ENCODE measurements at places on chromosomes 13 and 19.

- H3K27me3 ChIP-seq, result peaks cover 12% of the 10 kb centered on the region
- H3K4me1 ChIP-seq, result no peaks in the 10 kb centered on the region
- no peak for DNase-seq
- no peaks in the 10 kb centered on the region for H3K36me3 ChIP-seq
Observed at GRCh38 chr13:43301346-43301969, 278.1 kb downstream of the DNAJC15 start.

DNA sequence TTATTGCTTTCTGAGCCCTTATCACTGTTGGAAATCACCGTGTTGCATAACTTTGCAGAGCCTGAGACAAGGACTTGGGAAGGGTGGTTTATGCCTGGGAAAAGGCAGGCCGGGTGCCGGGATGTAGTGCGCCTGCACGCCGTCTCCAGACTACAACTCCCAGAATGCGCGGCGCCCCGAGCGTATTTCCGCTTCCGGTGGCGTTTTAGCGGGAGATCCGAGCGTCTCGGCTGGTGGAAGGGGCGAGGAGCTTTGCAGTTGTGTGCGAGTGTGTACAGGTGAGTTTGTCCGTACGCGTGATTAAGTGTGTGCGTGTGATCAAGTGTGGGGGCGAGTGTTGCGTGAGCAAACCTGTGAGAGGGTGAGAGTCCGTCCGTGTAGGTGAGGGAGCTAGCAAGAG lies 75.4 kb downstream of the PEG3 start:
- H3K4me1 ChIP-seq, result no peaks in the 10 kb centered on the region
- no peak for DNase-seq
- no peaks in the 10 kb centered on the region for H3K27me3 ChIP-seq
- peaks cover 3% of the 10 kb centered on the region for H3K36me3 ChIP-seq
- no peak overlapping the region for H3K4me3 ChIP-seq
- no peak overlapping the region for H3K27ac ChIP-seq

GRCh38 chr19:8557642-8558238 lies 19.5 kb downstream of the MYO1F start:
- no peak for DNase-seq
- H3K36me3 ChIP-seq, result peaks cover 28% of the 10 kb centered on the region
- peak overlapping the region; percentile 85 for H3K27ac ChIP-seq
- H3K4me1 ChIP-seq, result peaks cover 36% of the 10 kb centered on the region
- H3K27me3 ChIP-seq, result no peaks in the 10 kb centered on the region

- DNase-seq, result no peak
- no peaks in the 10 kb centered on the region for H3K4me1 ChIP-seq
- H3K27ac ChIP-seq, result no peak overlapping the region
- H3K36me3 ChIP-seq, result no peaks in the 10 kb centered on the region
Observed at GRCh38 chr13:60282186-60282585, 114.8 kb upstream of the TDRD3 start.

DNA sequence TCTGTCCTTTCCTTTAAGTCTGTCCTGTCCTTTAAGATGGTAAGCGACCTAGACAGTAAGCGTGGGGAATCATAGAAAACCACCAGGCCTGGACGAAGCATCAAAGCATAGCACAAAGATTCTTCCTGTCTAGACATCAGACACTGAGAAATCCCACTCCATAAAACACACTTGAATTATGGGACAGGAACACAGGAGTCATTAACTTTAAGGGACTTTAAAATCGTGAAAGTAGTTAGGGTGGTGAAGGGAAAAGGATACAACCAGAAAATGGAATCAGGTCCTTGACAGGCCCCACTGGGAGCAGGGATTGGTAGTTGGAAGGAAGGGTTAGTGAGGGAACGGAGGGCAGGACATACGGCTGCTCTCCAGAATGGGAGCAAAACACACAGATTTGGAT lies 31.6 kb upstream of the C1QTNF9 start:
- peaks cover 72% of the 10 kb centered on the region for H3K4me1 ChIP-seq
- no peaks in the 10 kb centered on the region for H3K27me3 ChIP-seq
- no peak for DNase-seq
- peak overlapping the region; percentile 74 for H3K27ac ChIP-seq
- H3K36me3 ChIP-seq, result peaks cover 14% of the 10 kb centered on the region
- H3K4me3 ChIP-seq, result no peak overlapping the region

- H3K4me1 ChIP-seq, result peaks cover 12% of the 10 kb centered on the region
- no peaks in the 10 kb centered on the region for H3K36me3 ChIP-seq
- H3K4me3 ChIP-seq, result no peak overlapping the region
- no peak for DNase-seq
- H3K27me3 ChIP-seq, result no peaks in the 10 kb centered on the region
Observed at GRCh38 chr19:29805031-29805965, 6.5 kb upstream of the CCNE1 start.

DNA sequence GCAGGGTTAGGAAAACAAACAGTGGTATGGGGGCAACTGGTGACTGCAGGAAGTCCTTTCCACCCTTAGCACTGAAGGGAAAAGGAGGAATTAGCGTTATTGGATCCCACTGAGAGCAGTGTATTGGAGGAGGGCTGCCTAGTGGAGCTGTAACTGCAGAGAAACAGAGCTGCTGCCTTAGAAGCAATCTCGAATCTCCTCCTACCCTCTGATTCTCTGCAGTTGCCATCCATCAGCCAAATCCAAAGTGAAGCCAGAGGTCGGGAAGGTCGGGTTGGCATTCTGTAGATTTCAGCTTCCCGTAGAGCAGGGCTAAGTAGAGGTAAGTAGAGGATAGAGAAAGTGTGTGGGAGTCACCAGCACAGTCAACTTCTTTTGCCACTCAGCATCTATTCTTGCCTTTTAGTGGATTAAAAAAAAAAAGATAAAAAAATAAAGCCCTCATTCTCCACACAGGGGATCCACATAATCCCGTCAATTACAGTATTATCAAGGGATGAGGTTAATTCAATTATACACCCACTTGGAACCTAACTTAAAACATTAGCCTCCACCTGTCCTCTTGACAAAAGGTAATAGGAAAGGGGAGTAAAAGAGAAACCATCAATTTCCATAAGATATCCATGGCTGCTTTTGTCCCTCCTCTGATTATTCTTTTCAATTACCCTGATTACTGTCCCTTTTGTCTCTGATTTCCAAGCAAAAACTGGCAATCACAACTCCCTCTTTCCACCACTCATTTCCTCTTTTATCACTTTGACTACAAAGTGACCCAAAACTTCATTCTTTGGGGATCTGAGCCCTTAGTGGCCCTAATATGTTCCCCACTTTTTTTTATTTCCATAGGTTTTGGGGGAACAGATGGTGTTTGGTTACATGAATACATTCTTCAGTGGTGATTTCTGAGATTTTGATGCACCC lies 234.7 kb downstream of the RBM26 start:
- no peak overlapping the region for H3K27ac ChIP-seq
- no peaks in the 10 kb centered on the region for H3K4me1 ChIP-seq
- no peaks in the 10 kb centered on the region for H3K36me3 ChIP-seq
- H3K4me3 ChIP-seq, result no peak overlapping the region
- peaks cover 23% of the 10 kb centered on the region for H3K27me3 ChIP-seq
- DNase-seq, result no peak

DNA sequence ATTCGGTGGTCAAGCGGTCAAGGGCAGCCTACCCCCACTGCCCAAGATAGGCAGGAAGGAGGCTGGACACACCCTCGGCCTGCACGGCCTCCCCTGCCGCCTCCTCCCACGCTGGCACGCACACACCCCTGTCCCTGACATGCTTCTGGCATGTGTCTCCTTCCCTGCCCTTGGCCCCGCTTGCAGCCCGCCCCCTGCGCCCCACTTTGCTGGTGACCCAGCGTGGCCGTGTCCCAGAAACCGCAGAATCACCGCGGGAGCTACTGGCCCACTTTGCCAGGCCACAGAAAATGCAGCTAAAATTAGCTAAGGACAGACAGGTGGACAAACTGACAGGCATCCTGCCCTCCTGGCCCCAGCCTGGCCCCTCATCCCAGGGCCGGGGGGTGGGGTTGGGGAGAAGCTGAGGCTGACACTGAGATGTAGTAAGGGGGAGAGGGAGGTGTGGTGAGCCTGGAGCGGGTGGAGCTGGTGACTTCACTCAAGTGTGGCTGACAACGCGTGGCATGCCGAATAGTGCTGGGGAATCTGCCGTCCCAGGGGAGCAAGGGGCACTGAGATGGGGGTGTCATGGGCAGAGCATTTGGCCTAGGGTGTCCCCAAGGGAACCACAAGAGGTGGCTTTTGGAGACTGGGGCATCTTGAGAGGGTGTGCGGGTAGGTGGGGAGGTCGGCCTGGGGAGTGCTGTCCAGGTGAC lies 2.4 kb downstream of the SHANK1 start:
- peaks cover 50% of the 10 kb centered on the region for H3K27me3 ChIP-seq
- no peak for DNase-seq
- H3K36me3 ChIP-seq, result no peaks in the 10 kb centered on the region
- no peak overlapping the region for H3K4me3 ChIP-seq

GRCh38 chr13:84684804-84685203 lies 802.5 kb upstream of the SLITRK1 start:
- no peak for DNase-seq
- no peaks in the 10 kb centered on the region for H3K4me1 ChIP-seq
- no peak overlapping the region for H3K27ac ChIP-seq
- H3K4me3 ChIP-seq, result no peak overlapping the region

DNA sequence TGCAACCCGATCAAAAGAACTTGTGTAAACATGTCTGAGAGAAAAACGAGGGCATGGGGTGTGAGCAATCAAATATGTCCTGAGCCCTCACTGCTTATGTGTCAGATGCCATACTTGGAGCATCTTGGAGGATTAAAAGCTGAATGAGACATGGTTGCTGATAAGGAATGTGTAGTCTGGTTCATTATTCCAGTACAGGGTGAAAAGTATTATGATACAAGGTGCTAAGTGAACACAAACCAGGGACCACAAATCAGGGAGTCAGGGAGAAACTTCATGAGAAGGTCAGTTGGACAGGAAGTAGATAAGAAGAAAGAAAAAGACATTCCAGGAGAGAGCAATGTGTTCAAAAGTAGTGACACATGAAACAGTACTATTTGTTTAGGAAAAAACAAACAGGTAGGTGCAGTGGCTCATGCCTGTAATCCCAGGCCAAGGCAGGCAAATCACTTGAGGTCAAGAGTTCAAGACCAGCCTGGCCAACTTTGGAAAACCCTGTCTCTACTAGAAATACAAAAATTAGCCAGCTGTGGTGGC lies 2.0 kb upstream of the RCBTB1 start:
- DNase-seq, result no peak
- peaks cover 11% of the 10 kb centered on the region for H3K4me1 ChIP-seq
- H3K36me3 ChIP-seq, result no peaks in the 10 kb centered on the region
- H3K27me3 ChIP-seq, result peaks cover 9% of the 10 kb centered on the region
- no peak overlapping the region for H3K4me3 ChIP-seq
- H3K27ac ChIP-seq, result no peak overlapping the region

- no peaks in the 10 kb centered on the region for H3K4me1 ChIP-seq
- no peak for DNase-seq
- no peaks in the 10 kb centered on the region for H3K27me3 ChIP-seq
- H3K4me3 ChIP-seq, result no peak overlapping the region
- H3K36me3 ChIP-seq, result no peaks in the 10 kb centered on the region
- H3K27ac ChIP-seq, result no peak overlapping the region
Observed at GRCh38 chr13:52931131-52931530, 82.7 kb upstream of the PCDH8 start.

GRCh38 chr19:46448601-46449000 lies 19.9 kb upstream of the PNMA8C start:
- no peak for DNase-seq
- peaks cover 7% of the 10 kb centered on the region for H3K27me3 ChIP-seq
- no peaks in the 10 kb centered on the region for H3K36me3 ChIP-seq
- H3K27ac ChIP-seq, result no peak overlapping the region

DNA sequence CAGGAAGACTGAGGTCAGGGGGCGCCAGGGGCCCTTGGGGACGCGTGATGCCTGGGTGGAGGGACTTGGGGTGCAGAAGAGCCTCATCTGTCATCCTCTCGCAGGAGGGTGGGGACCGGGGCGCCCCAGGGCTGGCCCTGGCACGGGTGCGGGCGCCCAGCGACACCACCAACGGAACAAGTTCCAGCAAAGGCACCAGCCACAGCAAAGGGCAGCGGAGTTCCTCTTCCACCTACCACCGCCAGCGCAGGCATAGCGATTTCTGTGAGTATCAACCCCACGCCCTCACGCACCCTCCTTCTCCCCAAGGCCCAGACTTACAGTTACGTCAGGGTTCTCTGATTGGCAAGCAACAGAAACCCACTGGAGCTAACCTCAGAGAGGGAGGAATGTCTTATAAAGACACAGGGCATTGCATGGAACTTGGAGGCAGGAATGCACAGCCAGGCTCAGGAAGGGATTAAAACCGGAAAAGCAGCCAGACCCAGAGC lies 29.4 kb downstream of the MARK4 start:
- H3K4me3 ChIP-seq, result no peak overlapping the region
- H3K4me1 ChIP-seq, result no peaks in the 10 kb centered on the region
- DNase-seq, result no peak

- H3K4me3 ChIP-seq, result no peak overlapping the region
- H3K36me3 ChIP-seq, result no peaks in the 10 kb centered on the region
- peaks cover 2% of the 10 kb centered on the region for H3K27me3 ChIP-seq
- H3K27ac ChIP-seq, result no peak overlapping the region
- H3K4me1 ChIP-seq, result no peaks in the 10 kb centered on the region
Observed at GRCh38 chr13:26688286-26688685, 72.3 kb downstream of the GPR12 start.

- peaks cover 9% of the 10 kb centered on the region for H3K27me3 ChIP-seq
- H3K27ac ChIP-seq, result no peak overlapping the region
- H3K4me1 ChIP-seq, result peaks cover 14% of the 10 kb centered on the region
- no peak overlapping the region for H3K4me3 ChIP-seq
- H3K36me3 ChIP-seq, result peaks cover 1% of the 10 kb centered on the region
- no peak for DNase-seq
Observed at GRCh38 chr13:71291842-71292146, 575.2 kb downstream of the DACH1 start.

GRCh38 chr19:40539070-40539469 lies 37.6 kb upstream of the SHKBP1 start:
- H3K27ac ChIP-seq, result no peak overlapping the region
- no peak overlapping the region for H3K4me3 ChIP-seq
- no peaks in the 10 kb centered on the region for H3K4me1 ChIP-seq
- no peak for DNase-seq
- no peaks in the 10 kb centered on the region for H3K36me3 ChIP-seq
- no peaks in the 10 kb centered on the region for H3K27me3 ChIP-seq

- H3K4me1 ChIP-seq, result no peaks in the 10 kb centered on the region
- DNase-seq, result no peak
- H3K27ac ChIP-seq, result no peak overlapping the region
- H3K4me3 ChIP-seq, result no peak overlapping the region
- H3K27me3 ChIP-seq, result peaks cover 6% of the 10 kb centered on the region
Observed at GRCh38 chr13:46542833-46543232, 10.1 kb upstream of the LRCH1 start.

DNA sequence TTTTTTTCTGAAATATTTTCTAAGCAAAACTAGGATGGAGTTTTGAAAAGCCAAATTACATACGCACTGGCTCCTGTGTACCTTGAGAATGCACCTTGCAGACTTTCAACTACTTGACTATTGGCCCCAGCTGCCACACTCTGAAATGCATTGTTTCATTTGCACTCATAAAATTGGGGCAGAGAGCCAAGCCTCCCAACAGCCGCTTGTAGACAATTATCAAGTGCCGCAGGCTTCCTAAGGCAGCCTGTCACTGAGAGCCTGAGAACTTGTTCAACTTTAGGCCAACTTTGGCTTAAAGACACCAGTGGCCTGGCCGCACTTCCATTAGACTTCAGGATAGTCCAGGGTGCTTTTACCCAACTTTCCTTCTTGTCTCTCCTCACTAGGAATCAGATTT lies 115.7 kb upstream of the STARD13 start:
- no peaks in the 10 kb centered on the region for H3K4me1 ChIP-seq
- no peak overlapping the region for H3K4me3 ChIP-seq
- no peaks in the 10 kb centered on the region for H3K36me3 ChIP-seq
- DNase-seq, result no peak
- H3K27me3 ChIP-seq, result no peaks in the 10 kb centered on the region

GRCh38 chr13:77022341-77022740 lies 4.6 kb downstream of the FBXL3 start:
- peaks cover 26% of the 10 kb centered on the region for H3K36me3 ChIP-seq
- H3K4me1 ChIP-seq, result peaks cover 58% of the 10 kb centered on the region
- no peak overlapping the region for H3K27ac ChIP-seq
- no peaks in the 10 kb centered on the region for H3K27me3 ChIP-seq
- H3K4me3 ChIP-seq, result peak overlapping the region; percentile 2
- DNase-seq, result no peak
